Mammary epithelial cell (primary cell): ENCODE measurements at places on chromosomes 7 and 10. TPM values are rescaled to one million over a fixed set of nuclear protein-coding genes. Genes with fewer than 3 reads are reported as not detected.

GLI3 gene
- polyA plus RNA-seq = 4.3 TPM

SFRP4 gene
- polyA plus RNA-seq = not detected

TRIL gene
- polyA plus RNA-seq = 0.01 TPM

ZNF425 gene
- polyA plus RNA-seq = 1.7 TPM

HHEX gene
- 0.16 TPM for polyA plus RNA-seq

CYP2E1 gene
- 1.00 TPM for polyA plus RNA-seq

STEAP1 gene
- polyA plus RNA-seq = 22.8 TPM

LIPN gene
- polyA plus RNA-seq = not detected

PAX4 gene
- not detected for polyA plus RNA-seq

DNA sequence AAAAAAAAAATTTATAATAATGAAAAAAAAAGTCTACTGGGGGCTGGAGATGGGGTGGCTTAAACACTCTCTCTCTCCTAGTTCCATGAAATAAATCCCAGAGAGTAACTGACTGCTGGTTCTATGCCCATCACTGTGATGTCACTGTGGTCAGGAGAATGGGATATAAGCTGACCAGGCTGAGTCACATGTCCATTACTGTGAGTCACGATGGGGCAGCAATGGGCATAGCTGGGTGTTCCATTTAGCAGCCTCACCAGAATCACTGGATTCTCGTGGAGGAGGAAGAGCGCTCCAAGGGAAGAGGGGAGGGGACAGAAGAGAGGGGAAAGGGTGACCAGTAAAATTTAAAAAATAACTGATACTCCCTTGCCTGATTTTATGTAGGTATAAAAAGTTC lies 37.1 kb downstream of the MASTL start:
- peak; percentile 91 for DNase-seq

- DNase-seq = no peak
These were observed 87.5 kb upstream of the ANLN start for GRCh38 chr7:36301914-36302771.

- DNase-seq = no peak
These were observed 41.5 kb upstream of the GARS1 start for GRCh38 chr7:30553141-30553540.

GRCh38 chr7:141533149-141533949 lies 17.9 kb upstream of the AGK start:
- DNase-seq = peak; percentile 38

DNA sequence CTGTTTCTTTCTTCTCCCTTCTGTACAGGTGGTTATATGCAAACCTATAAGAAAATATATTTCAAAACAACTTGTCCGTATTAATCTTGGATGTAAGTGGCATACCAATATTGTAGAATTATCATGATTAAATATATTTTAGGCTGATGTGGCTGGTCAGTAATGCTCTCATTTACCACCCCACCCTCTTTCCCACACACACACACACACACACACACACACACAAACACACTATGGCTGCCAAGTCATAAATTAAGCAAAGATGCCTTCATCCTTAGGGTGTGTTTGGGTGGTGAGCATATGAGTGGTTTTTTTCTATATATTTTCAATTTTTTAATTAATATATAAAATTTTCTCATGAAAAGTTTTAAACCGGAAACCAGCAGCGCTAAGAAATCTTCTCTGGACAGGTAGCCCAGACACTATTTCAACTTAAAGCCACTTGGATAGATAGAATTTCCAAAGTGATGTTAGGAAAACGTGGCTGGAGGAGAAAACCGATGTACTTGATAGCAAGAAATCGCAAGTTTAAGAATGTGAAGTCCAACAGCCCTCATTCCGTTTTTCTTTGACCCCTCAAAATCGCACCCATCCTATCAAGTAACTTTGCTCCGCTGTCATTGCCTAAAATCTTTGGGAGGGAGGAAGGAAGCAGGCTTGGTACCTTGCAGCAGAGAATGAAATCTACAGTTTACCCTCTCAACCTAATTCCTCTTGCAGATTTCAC lies 171.7 kb downstream of the FAM107B start:
- peak; percentile 14 for DNase-seq

GRCh38 chr10:97575127-97575668 lies 2.6 kb downstream of the ANKRD2 start:
- DNase-seq = no peak

DNA sequence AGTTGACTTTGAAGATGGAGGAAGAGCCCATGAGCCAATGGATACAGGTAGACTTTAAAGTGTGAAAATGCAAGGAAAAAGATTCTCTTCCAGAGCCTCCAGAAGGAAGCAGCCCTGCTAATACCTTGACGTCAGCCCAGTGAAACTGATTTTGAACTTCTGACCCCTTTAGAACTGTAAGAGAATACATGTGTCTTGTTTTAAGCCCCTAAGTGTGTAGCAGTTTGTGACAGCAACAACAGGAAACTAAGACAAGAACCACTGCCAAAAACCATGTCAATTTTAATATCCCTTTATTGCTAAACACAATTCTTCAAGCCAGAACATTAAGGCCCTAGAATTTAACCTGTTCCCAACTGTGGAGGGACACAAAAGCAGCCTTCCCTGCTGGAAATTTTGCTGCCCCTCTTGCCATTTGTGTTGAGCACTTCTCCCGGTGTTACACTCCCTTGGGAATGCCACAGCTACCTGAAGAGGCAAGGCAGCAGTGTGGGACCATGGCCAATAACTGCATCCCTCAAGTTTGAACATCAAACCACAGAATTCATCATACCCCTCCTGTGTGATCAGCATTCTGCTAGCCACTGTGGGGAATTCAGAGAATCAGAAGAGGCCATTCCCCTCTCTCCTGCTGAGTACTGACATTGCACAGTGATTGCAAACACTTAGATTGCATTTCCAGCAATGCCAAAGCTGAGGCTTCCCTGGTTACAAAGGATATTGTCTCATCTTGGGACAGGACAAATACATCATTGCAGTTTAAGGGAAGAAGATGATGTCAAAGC lies 12.3 kb upstream of the CCDC172 start:
- DNase-seq = no peak

DNA sequence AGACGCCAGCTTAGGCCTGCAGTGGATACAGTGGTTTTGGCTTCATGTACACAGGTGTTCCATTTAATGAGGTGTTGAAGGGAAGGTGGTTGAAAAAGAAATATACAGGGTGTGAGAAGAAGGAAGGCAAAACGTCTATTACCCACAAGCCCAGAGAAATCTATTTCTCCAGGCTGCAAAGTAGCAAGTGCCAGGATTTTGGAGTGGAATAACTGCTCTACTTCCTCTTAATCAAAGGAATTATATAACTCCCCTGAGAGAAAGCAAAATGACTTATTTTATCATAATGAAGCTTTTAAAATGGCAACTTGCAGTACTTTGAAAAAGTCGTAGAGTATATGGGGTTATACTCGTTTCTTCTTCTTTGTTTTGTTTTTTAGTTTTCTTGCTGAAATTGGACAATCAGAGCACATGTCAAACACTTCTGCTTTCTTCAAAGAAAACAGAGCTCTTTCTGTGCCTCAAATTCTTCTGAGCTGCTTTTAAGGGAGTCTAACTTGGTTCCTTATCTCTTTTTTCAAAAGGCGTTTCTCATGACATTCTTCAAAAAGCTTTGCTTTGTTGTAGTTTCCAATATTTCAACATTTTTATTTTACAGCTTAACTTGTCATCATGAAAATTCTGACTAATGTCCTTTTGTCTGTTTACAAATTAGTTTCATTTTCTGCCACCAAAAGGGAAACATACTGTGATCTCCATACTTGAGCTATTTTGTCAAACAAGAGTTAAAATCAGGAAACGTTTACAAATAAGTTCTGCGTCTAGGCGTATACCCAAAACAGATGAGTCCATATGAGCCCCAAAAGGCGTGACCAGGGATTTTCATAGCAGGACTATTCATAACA lies 289.7 kb downstream of the FRMD4A start:
- DNase-seq = no peak

DNA sequence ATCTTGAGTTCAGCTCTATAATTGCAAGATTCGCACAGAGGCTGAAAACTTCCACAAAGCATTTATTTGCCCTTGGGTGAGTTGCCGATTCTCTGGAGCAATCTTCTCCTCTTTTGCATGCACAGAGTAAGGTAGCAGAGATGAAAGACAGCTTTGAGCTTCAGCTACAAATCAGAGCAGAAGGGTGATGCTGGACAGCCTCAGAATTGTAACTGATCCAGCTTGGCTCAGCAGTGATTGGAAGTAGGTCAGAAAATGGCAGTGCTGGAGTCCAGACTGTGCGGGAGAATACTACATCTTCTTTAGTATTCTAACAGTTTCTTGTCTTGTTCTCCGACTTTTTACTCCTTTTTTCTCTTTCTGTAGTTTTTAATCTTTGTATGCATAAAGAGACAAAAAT lies 55.4 kb upstream of the CDC14C start:
- no peak for DNase-seq

DNA sequence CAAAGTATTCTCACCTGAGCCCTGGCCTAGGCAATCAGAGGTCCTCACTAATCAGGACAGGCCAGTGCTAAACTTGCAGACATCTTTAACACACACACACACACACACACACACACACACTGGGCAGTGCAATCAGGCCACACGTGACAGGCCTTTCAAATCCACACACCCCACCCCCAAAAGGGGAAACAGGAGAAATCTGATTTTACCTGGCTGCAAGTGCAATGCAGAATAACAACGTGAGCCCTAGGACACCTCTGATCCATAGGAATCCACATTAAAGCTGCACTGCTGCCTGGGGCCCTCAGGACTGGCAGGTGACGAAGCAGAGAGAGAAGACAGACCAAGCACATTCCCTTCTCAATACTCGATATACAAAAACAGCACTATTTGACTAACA lies 218.9 kb downstream of the FAM107B start:
- no peak for DNase-seq

DNA sequence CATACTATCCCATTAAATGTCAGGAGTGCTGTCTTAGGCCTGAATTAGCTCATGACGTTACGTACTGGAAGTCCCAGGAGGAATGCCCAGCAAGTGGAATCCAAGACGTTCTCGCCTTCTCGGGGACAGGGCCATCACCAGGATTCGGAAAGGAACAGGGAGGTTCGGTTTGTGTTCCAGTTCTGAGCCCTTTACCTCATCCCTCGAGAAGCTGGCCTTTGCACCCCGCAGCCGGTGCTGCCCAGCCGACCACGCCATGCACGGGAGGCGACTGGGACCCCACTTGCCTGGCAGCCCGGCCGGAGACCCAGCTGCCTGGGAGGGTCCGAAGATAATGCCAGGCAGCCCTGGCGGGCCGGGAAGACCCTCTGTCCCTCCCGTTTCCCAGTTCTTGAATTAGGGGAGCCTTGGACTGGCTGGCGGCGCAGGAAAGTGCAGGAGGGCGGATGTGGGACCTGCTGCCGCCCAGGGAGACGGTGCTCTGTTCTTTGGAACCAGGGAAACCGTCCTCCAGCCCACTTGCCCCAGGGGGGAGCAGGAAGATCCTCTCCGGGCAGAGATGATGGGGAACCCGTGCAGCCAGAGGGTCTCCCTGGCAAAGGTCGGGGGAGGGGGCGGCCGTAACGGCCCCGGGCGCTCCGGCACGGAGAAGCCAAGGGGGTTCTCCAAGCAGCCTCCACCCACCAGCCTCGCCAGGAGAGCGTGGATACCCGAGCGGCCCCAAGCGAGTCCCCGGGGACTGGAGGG lies 671 bp upstream of the CHST3 start:
- DNase-seq = no peak

- DNase-seq = no peak
These were observed 246.7 kb downstream of the MGMT start for GRCh38 chr10:129713659-129714265.

GRCh38 chr7:98826811-98827231 lies 43.0 kb downstream of the TMEM130 start:
- no peak for DNase-seq

- DNase-seq = no peak
These were observed 52.5 kb downstream of the GPR37 start for GRCh38 chr7:124713086-124713485.
